ENCODE measurements at places on chromosomes 1 and 21. TPM values are rescaled to one million over a fixed set of nuclear protein-coding genes. Genes with fewer than 3 reads are reported as not detected.
A peak's percentile ranks its signal among the peaks of the same experiment; 100 is the strongest.

Gene MYBPH
- total RNA-seq = not detected

- DNase-seq = peak; percentile 83
These were observed 4.8 kb upstream of the TMCO1 start for GRCh38 chr1:165773324-165773965.

DNA sequence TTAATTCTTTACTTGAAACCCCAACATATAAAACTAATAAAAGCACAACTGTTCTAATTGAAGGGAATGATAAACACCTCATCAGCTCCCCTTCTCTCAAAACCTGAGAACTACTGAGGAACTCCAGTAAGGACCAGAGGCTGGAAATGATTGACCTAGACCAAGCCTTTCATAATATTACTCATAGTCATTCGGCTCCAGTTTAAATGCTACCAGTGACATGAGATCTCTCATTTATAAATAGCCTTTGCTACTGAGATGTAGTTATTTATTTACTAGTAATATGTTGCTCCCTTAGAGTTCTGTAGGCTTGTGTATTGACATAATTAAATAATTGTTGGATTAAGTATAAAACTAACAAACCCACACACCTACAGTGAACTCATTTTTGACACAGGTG, 209.8 kb upstream of the PRMT6 start:
- DNase-seq = peak; percentile 59

GRCh38 chr1:156485984-156486383, 14.6 kb downstream of the MEF2D start:
- DNase-seq = no peak

Gene SPRR2B
- not detected for total RNA-seq

Gene KRTAP10-3
- total RNA-seq = not detected

GRCh38 chr21:39313042-39313570, 326 bp downstream of the BRWD1 start:
- no peak for DNase-seq

Gene PLXNA2
- total RNA-seq = 1.6 TPM

Gene KCNJ9
- not detected for total RNA-seq

GRCh38 chr1:23817633-23818032, 7.6 kb downstream of the HMGCL start:
- no peak for DNase-seq

- no peak for DNase-seq
These were observed 394.4 kb downstream of the PTPRU start for GRCh38 chr1:29630756-29631155.

Gene CD84
- total RNA-seq = not detected

DNA sequence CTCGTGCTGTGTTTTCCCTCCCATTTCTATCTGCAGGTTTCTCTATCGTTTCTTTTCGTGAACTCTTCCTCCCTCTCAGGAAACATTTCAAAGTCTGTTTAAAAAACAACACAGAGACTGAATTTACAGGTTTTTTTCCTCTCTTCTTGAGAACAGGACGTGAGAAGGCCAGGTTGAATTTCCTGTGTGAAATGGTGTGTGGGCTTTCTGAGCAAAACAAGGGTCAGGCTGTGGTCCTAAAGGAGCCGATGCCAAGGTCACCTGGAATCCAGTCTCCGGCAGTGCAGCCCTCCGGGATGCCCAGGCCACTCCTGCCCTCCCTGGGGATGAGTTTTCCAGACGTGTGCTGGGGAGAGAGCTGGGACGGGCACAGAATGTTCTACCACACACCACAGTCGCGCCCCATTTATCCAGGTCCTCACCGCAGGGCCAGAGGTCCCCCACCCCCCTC, 62.7 kb upstream of the RUNX3 start:
- no peak for DNase-seq

Gene C8A
- total RNA-seq = not detected

Gene STIL
- total RNA-seq = 16.6 TPM

- peak; percentile 10 for DNase-seq
These were observed 249.0 kb upstream of the ZP4 start for GRCh38 chr1:238139713-238140112.

DNA sequence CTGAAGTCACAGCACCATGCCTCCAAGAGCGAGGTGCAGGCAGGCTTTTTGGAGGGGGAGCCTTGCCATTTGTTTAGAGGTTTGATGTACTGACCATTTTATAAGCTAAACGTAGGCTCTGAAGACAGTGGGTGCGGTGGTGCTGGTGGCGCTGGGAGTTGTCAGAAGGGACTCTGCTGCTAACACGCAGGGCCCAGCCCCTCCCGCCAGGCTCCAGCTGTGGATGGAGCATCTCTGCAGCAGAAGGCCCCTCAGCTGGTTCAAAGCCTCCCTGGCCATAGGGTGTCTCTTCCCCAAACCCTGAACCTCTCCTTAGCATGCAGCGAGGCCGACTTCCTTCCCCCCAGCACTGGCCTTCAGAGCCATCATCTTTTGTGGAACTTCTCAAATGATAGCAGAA, 105.3 kb downstream of the AJAP1 start:
- no peak for DNase-seq

DNA sequence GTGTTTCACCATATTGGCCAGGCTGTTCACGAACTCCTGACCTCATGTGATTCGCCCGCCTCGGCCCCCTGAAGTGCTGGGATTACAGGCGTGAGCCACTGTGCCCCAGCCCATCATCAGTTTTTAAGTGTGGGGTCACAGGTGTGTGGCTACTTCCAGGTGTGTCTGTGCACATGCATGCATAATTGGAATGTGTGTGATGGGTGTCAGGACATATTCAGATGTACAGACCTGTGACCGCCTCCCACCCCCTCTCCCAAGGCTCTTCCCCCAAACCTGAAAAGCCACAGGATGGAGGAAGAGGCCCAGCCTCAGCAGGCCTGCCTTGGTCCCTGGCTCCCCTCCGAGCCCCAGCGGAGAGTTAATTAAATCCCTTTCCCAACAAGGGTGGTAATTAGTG, 37.3 kb upstream of the CSF3R start:
- no peak for DNase-seq

- DNase-seq = peak; percentile 26
These were observed 4.5 kb downstream of the C1orf232 start for GRCh38 chr1:26164036-26164860.

- DNase-seq = peak; percentile 46
These were observed 7.6 kb upstream of the ERG start for GRCh38 chr21:38505654-38506523.

GRCh38 chr1:44256762-44257554, 43.7 kb downstream of the DMAP1 start:
- no peak for DNase-seq

GRCh38 chr1:240619906-240620621, 8.1 kb upstream of the GREM2 start:
- DNase-seq = no peak

DNA sequence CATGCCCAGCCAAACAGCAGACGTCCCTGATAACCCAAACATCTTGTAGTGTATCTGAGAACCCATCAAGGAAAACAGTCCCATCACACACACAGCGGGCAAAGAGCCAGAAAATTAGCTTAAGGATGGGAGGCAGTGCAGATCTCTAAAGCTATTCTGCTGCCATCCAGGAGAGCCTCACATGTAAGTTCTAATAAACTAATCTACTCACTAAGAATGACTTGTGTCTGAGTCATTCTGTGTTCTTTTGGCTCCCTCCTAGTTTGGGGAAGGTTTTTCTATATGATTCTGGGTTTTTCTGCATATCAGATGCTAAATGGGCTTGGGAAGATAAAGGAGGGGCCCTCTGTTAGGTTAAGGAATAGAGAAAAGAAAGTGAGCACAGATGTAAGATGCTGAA, 162.8 kb downstream of the HUNK start:
- no peak for DNase-seq

DNA sequence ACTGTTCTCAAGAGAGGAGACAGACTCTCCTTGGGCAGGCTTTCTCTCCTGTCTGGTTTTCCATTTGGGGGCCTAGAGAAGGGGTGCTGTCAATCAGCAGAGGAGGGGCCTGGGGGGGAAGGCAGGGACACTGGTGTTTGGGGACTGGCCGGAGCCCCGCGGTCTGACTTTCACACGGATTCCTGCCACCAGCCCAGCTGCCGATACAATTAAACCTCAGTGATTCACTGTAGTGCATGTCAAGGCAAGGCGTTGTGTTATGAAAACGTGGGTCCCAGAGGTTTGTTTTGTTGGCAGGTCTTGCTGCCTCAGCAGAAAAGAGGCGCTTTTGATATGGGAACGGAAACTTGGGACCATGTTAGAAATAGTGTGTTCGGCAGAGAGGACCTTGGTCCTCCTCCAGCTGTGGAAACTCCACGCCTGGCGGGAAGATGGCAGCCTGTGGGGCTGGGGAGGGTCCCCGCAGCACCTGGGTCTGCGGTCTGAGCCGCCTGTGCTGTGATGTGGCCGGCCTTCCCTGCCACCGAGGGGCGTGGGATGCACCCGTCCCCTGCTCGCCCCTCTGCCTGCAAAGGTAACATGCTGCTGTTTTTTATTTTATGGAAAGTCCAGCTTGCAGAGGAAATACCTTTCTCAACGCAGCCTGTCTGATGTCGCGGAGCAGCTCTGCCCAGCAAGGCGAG, 47.6 kb downstream of the SPSB1 start:
- no peak for DNase-seq

Gene TSPAN1
- 9.5 TPM for total RNA-seq

DNA sequence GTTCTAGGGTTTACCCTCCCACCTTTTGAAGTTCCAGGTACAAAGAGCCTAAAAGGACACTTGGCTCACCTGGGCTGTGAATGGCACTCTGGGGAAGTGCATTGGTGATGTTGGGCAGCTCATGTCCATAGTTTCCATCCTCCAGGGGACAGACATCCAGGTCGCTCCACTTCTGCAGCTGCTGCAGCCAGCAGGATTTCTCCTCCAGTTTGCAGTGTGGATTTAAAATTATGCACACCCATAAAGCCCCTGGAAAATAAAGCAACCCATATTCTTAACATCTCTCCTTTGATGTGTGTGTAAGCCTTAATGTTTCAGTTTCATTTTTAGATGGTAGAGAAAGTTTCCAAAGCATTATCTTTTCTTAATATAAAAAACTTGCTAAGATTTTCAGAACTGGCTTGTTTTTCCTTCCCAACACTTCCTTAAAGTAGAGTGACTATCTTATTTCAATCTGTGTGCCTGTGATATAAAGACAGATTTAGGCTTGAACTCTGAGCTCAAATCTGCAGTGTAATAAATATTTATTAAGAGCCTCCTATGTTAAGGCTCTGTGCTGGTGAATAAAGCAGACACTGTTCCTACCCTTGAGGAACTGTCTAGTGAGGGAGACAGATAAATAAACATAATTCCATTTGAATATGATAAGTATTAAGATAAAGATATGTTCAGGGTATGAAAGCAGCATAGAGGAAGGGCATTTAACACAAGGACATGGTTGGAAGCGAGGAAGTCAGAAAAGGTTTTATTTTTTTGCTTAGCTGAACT, 39.1 kb downstream of the UROD start:
- DNase-seq = no peak

DNA sequence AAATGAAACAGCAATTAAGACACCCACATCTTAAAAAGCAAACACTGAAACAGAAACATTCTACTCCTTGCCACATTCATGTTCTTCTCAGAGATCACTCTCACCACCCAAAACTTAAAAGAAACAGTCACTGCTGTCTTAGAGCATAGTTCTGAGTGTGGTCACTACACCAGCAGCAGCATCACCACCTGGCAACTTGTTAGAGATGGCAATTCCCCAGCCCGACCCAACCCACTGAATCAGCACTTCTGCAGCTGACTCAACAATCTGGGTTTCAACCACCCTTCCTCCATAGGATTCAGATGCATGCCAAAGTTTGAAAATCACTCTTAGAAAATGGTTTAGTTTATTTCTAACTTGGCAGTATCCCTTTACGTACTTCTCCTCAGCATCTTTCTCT, 126.1 kb downstream of the CDC42BPA start:
- DNase-seq = peak; percentile 22

Gene KIAA1614
- total RNA-seq = 0.10 TPM

GRCh38 chr1:181139631-181140061, 51.1 kb downstream of the IER5 start:
- no peak for DNase-seq

DNA sequence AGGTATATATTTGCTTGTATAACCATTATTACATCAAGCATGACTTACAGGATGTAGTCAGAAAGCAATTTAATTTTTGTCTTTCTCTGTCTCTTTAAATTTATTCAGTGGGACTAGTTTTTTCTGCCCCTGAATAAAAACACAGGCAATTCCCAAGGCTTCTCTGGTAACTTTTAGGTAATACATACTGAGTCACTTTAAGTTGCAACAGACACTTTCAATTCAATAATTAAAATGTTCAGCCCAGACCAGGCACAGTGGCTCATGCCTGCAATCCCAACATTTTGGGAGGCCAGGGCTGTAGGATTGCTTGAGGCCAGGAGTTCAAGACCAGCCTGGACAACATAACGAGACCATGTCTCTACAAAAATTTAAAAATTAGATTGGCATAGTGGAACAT, 12.3 kb downstream of the SLC44A3 start:
- DNase-seq = no peak

- DNase-seq = no peak
These were observed 67.8 kb downstream of the OBSCN start for GRCh38 chr1:228275430-228276173.

DNA sequence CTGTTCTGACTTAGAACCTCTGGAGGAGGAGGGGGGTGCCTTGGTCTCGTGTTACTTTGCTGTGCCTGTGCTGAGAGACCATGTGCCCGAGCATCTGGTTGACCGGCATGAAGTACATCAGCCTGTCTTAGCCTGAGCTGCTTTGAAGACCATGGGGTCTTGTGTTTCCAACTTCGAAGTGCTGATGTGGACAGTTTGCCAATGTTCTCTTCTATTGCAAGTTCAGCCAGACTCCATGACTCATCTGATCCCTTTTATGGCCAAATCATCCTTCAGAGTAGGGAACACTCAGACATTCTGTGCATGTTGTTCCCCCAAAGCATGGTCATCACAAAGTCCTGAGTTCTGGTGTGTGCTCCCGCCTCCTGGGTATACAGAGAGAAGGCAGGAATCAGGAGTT, 6.0 kb upstream of the PLA2G2C start:
- DNase-seq = no peak

Gene CLCA1
- not detected for total RNA-seq

DNA sequence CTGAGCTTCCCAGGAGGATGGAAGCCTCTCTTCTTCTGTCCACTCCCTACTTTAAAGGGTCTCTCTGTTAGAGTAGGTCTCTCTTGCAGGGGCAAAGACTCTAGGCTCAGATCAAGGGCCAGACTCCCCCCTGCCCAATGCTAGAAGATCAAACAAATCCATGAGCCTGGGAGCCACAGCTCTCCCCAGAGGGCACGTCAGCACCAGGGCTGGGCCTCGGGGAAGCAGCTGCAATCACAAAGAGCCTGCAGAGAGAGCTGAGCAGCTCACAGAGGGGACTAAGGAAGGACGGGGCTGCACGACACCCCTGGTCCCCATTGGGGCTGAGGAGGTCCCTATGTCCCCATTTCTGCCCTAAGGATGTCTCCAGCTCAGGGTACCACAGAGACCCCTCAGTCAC, 3.9 kb downstream of the CNTN2 start:
- no peak for DNase-seq

GRCh38 chr21:34202553-34203372, 129.4 kb downstream of the MRPS6 start:
- DNase-seq = no peak
